Anterior cingulate cortex (tissue), 58 donors: ENCODE measurements at places on chromosomes 2 and 18.

- peak; percentile 8 for DNase-seq
Observed at GRCh38 chr2:198173242-198173641, 368.8 kb downstream of the PLCL1 start.

DNA sequence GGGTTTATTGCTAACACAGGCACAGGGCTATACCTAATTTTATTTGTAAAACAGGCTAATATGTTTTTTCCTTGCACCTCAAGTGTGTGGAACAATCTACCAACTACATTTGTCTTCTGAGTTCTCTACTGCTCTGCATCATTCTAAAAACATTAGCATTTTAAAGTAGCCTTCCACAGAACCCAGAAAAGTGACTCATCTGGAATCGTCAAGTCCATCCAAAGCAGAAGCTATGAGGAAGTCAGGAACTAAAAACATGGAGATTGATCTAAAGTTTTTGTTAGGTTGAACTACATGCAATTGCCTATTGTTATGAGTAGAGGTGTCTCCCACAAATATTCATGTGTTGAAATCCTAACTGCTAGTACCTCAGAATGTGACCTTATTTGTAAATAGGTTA is 70.9 kb downstream of the SUCLG1 start:
- no peak for DNase-seq

DNA sequence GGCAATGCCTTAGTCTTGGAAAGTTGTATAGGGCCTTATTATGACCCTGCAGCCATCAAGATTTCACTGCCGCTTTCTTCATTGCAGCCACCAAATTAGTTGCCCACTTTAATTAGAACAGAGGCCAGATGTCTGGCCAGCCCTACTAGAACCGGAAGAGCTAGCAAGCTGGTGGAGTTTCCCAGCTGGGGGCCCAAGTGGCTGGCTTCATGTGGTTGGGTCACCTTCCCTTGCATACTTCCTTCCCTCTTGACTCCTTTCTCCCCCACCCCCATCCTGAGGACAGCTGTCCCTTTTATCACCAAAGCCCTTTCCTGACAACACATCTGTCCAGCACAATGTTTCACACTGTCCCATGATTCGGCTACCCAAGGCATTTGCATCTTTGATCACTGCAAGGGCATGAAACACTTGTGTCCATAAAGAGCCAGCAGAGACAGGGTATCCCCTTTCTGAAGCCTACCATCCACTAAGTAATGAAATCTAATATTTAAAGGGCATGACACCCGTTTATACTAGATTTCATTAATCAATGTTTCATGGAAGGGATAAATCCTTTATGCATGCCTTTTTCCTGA is 187.2 kb downstream of the BCL11A start:
- no peak for DNase-seq

DNA sequence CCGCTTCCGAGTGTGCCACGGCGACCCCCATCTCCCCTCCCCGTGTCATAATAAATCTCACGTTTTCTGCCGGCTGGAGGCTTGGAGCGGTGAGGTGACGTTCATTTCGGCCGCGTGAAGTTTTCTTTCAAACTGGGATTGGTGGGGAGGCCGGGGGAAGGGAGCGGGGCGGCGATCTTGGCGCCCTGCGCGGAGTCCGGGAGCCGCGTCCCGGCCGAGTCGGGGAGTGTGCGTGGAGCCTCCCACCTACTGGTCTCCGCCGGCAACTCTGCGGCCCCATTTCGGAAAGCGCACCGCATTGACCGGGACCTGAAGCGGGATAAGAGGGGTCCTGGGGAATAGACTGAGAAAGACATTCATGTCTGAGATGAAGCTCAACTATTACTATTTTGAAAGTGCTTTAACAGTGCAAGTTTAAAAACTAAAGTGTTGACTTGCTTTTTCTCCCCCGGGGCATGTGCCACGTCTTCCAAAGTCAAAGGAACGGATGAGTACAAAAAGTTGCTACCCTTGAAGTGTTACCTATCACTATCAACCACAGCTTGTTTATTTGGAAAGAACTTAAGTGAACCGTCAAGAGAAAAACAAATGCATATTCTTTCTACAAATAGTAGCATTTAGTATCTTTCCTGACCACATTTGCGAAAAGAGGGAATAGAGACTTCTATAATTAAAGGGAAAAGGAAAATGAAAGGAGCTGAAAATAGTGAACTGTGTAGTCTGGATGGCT is 818 bp upstream of the IKZF2 start:
- DNase-seq, result peak; percentile 68

- no peak for DNase-seq
Observed at GRCh38 chr2:24618680-24619079, 127.6 kb downstream of the NCOA1 start.

DNA sequence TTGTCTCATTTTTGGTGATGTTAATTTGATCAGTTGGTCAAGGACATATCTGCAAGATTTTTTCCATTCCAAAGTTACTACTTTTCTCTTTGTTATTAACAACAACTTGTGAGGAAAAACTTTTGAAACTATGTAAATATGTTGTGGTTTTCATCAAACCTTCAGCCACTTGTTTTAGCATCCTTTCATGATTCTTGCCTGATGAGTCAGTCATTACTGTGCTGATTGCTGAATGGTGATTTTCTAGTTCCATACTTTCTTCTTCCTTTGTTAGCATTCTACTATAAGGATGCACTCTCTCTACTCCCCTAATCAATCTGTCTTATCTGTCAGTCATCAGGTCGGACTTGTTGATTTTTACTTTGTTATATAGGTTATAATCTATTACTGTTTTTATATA is 10.9 kb downstream of the TMEM87B start:
- DNase-seq, result no peak

- DNase-seq, result no peak
Observed at GRCh38 chr2:157748371-157749142, 119.9 kb upstream of the ACVR1C start.

DNA sequence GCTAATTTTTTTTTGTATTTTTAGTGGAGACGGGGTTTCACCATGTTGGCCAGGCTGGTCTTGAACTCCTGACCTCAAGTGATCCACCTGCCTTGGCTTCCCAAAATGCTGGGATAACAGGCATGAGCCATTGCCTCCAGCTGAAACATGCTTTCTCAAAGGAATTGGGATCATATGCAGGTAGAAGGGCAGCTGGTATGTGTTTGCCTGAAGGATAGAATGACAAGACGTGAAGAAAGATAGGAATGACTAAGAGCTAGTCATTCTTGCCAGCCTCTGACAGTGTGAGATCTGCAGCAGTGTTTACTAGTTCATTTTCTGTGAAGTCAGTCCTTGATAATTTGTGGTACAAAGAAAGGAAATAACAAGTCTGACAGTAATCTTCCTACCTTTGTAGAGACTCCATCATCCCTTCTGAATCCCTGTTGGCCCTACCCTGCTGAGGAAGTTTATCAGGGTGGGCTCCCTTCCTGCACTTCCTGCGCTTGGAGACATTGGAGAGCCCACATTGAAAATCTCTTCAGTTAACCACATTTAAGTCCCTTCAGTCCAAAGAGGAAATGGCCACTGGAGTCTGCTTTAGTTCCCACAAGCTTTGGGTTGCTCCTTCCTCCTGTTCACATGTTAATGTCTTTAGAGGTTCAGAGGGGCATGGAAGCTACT is 14.7 kb downstream of the CFLAR start:
- DNase-seq, result no peak

DNA sequence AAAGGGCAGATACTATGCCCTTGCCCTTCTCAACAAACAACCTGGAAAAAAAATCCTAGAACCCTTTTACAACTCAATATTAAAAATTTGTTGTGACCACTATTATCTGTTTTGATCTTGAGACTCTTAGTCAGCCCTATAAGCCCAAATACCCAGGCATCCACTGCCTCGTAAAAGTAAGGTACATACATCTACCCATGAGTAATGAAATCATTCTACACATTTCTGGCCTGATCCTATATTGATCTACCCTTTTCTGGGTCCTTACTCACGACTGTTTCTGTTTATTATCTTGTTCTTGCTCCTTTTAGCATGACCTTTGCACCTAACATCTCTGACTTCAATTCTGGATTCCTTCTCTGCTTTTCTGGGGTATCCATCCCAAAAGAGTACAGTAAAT is 56.8 kb downstream of the SCG2 start:
- DNase-seq, result no peak

- no peak for DNase-seq
Observed at GRCh38 chr2:102291319-102292075, 19.9 kb upstream of the IL1RL1 start.

DNA sequence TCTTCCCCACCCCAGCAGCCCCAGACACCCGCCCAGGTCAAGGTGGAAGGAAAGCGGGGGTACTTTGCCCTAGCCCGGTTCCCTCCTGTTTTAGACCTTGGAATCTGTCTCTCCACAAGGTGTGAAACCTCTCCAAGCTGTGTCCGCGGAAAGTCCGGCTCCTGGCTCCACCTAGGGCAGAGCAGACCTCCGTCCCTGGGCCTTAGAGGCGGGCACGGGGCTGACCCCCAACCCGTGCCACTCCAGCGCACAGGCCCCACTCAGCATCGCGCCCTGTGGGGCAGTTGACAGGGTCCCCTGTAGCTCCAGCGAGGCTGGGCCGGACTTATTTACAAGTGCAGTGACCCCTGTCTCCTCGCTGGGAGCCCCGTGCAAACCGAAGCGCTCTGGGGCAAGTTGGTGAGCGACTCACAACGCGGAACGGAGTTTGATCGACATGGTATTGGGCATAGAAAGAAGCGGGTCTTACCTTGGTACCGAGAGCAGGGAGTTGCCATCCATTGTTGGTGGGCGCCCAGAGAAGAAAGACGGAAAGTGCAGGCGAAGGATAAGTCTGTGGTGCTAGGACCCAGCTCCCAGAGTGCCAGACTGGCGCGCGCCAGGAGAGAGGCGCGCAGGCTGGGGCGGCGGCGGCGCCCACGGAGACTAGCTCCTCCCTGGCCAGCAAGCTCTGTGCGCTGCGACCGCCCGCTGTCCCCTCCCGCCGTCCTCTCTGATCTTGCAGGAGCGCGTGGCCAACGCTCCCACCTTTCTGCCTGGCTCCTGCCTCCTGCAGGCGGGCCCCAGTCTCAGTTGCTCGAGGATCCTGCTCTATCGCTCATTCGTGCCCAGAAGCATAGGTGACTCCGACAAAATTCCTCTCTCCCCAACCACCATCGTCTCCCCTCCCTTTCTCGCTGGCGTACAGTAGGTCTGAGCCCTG is at the start of gene SPHKAP:
Gene SPHKAP, minus strand, starts transcription at position 590 of the 922 bp plus-strand sequence. Its CDS starts 89 bp downstream, at position 501.
- DNase-seq, result no peak

- no peak for DNase-seq
Observed at GRCh38 chr18:12295389-12296086, 12.5 kb upstream of the TUBB6 start.

DNA sequence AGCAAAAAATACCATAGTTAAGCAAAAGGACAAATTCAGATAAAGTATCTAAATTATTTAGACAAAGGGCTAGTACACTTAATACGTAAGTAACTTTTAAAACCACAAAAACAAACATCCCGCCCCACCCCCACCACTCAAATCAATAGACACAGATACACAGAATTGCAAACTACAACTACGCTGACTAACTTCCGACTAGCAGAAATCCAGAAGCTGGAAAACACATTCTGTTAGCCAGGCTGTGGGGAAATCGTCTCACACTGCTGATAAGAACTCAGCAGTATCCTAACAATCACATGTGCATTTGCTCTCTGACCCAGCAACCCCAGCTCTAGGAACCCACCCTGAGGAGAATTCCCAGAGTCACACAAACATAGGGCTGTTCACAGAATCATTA is 16.6 kb downstream of the FAM168B start:
- DNase-seq, result no peak

GRCh38 chr2:177053716-177054115 is 158.9 kb upstream of the HNRNPA3 start:
- no peak for DNase-seq

- DNase-seq, result no peak
Observed at GRCh38 chr18:361941-362310, 94.1 kb upstream of the THOC1 start.

DNA sequence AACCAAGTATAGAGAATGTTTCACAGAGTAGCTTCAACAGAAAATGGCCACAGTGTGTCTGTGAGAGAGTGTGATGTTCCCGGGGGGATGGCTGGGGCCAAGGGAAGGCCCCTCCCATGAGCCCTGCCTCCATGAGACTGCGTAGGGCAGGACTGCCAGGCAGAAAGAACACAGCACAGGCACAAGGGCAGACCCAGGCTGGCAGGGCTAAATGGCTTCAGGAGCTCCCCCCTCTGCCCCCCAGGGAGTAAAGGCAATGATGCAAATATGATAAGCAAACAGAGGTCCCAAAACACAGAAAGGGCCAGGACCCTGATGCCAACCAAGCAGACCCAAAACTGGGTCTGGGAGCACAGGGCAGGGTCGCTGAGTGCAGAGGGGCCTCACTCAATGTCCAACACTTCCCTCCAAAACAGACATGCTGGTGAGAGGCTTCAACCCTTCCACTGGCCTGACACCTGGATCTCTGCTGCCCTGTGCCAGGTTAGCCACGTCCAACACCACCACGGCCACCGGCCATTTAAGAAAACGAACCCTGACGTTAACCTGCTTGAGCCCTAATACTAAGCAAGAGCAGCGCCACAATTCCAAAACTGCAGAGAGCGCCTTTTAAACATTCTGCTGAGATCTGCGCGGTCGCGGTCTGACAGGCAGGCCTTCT is 90.3 kb downstream of the HDAC4 start:
- peak; percentile 45 for DNase-seq

- peak; percentile 40 for DNase-seq
Observed at GRCh38 chr2:85539361-85540132, 579 bp downstream of the MAT2A start.

- DNase-seq, result no peak
Observed at GRCh38 chr2:48183991-48184390, 277.7 kb upstream of the FBXO11 start.

GRCh38 chr2:43634604-43635306 is 2.3 kb upstream of the PLEKHH2 start:
- DNase-seq, result no peak

DNA sequence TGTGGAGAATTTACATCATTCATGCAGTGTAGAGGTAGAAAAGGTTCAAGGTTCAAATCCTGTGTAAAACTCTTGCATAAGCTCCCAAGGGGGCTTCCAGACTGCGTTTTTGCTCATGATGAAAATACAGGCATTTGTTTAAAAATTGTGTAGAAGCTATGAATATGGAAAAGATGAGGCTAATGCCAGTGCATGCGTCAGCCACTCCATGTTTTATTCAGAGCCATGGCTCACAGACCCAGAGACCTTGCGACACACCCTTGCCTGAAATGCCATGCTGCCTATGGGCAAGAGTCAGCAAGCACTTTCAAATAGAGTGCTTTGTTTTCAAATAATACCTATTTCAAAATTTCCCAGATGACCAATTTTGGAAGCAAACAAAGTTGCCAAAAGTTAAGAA is 262.3 kb downstream of the TRIB2 start:
- no peak for DNase-seq

GRCh38 chr2:216274194-216274840 is 98.0 kb downstream of the MARCHF4 start:
- no peak for DNase-seq

GRCh38 chr2:11963966-11964365 is 217.5 kb downstream of the LPIN1 start:
- DNase-seq, result no peak

DNA sequence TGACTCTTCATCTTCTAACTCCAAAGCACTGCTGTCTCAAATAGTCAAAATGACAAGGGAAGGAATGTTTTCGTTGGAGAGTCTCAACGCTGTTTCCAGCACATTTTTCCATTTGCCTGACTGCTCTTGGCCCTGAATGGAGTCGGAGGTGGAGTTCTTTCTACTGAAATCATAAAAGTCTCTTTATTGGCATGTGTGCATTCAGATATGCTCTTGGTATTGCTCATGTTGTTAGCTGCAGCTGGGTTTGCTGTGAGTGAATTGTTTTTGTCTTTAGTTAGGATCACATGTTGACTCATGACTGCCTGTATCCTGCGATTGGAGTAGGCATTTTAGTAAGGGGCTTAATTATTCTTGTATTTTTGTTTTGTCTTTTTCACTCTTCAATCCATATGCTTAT is 16.8 kb downstream of the TMEM17 start:
- no peak for DNase-seq
